ENCODE measurements at places on chromosomes 5 and 9.

- no peak overlapping the region for H3K27ac ChIP-seq
- H3K4me1 ChIP-seq = no peaks in the 10 kb centered on the region
- no peak for DNase-seq
These were observed 204.9 kb downstream of the CHSY3 start for GRCh38 chr5:130109152-130109551.

GRCh38 chr9:95167998-95168397 is 149.5 kb downstream of the FANCC start:
- peak overlapping the region; percentile 37 for H3K27ac ChIP-seq
- no peak overlapping the region for H3K4me3 ChIP-seq
- peak; percentile 77 for DNase-seq
- peaks cover 9% of the 10 kb centered on the region for H3K4me1 ChIP-seq

DNA sequence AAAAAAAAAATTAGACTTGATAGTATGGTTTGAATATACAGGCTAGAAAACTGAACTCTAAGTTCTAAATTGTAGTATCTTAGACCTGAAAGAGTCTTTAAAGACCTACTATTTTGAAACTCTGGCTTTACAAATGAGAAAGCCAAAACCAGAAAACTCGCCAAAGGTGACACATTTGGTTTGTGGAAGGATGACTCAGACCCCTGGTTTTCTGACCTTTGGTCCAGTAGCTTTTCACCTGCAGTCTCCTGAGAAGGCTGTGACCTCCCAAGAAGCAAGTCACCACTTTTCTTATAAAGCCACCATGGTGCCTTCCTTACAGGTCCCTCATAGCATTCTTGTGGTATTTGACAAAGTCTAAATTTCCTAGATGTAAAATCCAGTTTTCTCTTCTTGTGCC is 102.1 kb upstream of the CEP78 start:
- H3K4me1 ChIP-seq = peaks cover 26% of the 10 kb centered on the region
- no peaks in the 10 kb centered on the region for H3K27me3 ChIP-seq
- no peak overlapping the region for H3K27ac ChIP-seq
- H3K36me3 ChIP-seq = peaks cover 16% of the 10 kb centered on the region
- no peak overlapping the region for H3K4me3 ChIP-seq

GRCh38 chr9:78519786-78520185 is 222.9 kb downstream of the PSAT1 start:
- H3K36me3 ChIP-seq = no peaks in the 10 kb centered on the region
- no peaks in the 10 kb centered on the region for H3K4me1 ChIP-seq

DNA sequence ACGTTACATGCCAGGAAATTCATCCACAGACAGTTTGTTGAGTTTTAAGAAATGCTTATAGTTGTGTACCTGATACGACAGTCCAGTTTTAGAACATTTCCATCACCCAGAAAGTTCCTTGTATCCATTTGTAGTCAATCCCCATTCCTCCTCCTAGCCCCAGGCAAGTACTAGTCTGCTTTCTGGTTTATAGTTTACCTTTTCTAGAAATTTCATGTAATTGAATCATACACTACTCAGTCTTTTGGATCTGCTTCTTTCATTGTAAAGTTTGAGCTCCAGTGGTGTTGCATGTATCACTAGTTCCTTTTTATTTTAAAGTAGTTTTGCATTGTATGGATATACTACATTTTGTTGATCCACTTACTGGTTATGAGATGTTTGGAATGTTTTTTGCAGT is 291.2 kb downstream of the AOPEP start:
- H3K4me3 ChIP-seq = no peak overlapping the region
- no peak for DNase-seq
- H3K36me3 ChIP-seq = no peaks in the 10 kb centered on the region
- H3K27ac ChIP-seq = no peak overlapping the region
- H3K27me3 ChIP-seq = no peaks in the 10 kb centered on the region

DNA sequence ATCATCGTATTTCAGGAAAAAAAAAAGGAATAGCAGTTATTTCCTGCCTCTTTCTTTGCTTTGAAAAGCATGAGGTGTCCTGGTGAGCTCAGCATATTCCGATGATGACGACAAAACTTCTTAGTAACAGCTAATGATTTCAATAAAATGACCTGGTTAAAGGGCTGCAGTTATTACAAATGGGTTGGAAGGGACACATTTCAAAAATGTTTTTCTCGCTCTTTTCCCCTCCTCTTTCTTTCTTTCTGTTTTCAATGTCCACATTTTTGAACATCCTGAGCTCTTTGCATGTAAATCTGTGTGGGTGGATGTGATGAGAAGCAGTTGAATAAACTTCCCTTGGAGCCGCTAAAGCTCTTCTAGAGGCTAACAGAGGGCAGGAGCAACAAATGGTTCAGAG is 186.8 kb upstream of the SLC27A6 start:
- no peaks in the 10 kb centered on the region for H3K27me3 ChIP-seq
- peaks cover 20% of the 10 kb centered on the region for H3K4me1 ChIP-seq
- no peaks in the 10 kb centered on the region for H3K36me3 ChIP-seq
- no peak overlapping the region for H3K27ac ChIP-seq

DNA sequence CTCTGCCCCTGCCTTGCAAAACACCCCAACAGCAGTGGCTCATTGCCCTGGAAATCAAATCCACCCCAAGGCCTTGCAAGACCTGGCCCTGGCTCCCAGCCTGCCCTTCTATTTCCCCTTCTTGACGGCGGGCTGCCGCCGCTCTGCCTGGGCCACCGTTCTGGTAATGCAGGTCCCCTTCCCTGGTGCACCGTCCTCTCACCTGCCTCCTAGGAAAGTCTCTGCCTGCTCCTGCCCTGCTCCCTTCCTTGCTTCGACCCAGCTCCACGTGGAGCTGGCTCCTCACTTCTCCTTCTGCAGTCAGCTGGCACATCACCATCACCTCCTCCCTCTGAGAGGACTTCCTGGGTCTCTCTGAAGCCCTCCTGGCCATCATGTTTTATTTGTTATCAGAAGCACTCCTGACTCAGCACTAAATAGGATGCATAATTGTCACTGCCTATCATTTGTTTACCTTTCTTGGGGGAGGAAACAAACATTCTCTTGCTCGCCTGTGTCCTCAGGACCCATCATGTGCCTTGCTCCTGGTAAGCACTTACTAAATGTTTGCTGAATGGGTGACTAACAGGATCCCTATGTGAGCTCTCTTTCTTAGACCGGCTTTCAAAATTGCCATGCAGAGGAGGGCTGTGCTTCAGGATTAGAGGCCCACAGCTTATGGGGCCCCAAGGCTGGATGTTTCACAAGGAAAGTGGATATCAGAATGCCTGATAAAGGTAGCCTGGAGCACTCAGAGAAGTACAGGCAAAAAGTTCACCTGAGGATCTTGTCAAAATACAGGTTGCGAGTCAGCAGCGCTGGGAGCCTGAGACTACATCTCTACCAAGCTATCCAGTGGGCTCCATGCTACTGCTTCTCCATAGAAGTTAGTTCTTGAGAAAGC is 19.6 kb upstream of the C5orf47 start:
- H3K4me3 ChIP-seq = no peak overlapping the region
- no peak for DNase-seq
- H3K27ac ChIP-seq = no peak overlapping the region
- H3K36me3 ChIP-seq = no peaks in the 10 kb centered on the region

GRCh38 chr5:150641006-150641570 is 628 bp downstream of the SYNPO start:
- no peak overlapping the region for H3K27ac ChIP-seq
- H3K36me3 ChIP-seq = no peaks in the 10 kb centered on the region
- no peak overlapping the region for H3K4me3 ChIP-seq
- H3K4me1 ChIP-seq = no peaks in the 10 kb centered on the region
- no peak for DNase-seq

GRCh38 chr5:135013947-135014570 is 20.0 kb downstream of the PITX1 start:
- no peak for DNase-seq
- no peaks in the 10 kb centered on the region for H3K4me1 ChIP-seq
- no peaks in the 10 kb centered on the region for H3K36me3 ChIP-seq
- H3K27me3 ChIP-seq = no peaks in the 10 kb centered on the region

DNA sequence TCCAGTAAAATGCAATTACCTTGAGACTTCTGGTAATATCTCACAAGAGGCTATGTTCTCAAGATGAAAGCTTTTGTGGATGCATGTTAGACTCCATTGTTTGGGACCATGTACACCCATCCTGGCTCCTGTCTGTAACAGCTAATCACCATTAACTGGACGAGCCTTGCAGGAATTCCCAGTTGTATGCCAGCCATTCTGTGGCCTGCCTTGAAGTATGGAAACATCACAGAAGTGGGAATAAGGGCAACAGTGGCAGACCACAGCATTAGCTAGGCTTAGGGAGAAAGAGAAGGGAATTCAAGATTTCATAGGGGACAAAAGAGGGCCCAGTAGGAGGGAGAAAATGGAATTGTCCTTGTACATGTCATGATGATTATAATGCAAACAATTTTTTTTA is 79.0 kb downstream of the RORB start:
- peaks cover 3% of the 10 kb centered on the region for H3K27me3 ChIP-seq
- no peak for DNase-seq
- H3K36me3 ChIP-seq = no peaks in the 10 kb centered on the region
- no peak overlapping the region for H3K27ac ChIP-seq
- no peak overlapping the region for H3K4me3 ChIP-seq
- H3K4me1 ChIP-seq = no peaks in the 10 kb centered on the region

DNA sequence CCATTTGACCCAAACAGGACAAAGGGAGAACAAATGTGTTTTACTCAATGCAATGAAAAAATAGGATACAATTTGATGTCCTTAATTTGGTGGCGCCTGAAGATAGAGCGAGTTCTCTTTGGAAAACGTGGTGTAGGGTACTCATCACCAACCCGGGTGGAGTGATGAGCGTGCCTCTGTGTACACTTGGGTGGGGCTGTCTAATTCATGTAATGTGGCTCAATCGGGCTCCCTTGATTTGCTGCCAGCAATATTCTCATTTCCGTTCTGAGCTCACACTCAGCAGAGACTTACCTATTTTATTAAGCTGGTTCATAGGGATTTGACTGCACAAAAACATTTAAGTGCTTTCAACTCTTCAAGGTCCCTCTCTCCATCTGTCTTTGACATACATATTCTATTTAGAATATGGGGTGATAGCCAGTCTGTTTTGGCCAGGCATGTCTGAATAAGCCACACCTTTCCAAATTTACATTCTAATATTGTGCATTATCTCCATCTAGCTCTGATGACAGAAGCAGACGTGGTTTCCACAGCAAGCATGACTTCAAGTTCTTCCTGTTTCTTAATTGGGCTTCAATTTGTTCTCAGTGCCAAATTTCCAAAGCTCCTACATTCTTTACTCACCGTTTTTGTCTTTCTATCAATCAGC is 162.5 kb downstream of the IRX2 start:
- H3K4me3 ChIP-seq = no peak overlapping the region
- H3K36me3 ChIP-seq = no peaks in the 10 kb centered on the region
- no peaks in the 10 kb centered on the region for H3K27me3 ChIP-seq
- no peak overlapping the region for H3K27ac ChIP-seq

- no peak overlapping the region for H3K27ac ChIP-seq
- peaks cover 3% of the 10 kb centered on the region for H3K27me3 ChIP-seq
- no peak for DNase-seq
- H3K4me1 ChIP-seq = no peaks in the 10 kb centered on the region
These were observed 126.7 kb upstream of the SLCO6A1 start for GRCh38 chr5:102625468-102625867.

DNA sequence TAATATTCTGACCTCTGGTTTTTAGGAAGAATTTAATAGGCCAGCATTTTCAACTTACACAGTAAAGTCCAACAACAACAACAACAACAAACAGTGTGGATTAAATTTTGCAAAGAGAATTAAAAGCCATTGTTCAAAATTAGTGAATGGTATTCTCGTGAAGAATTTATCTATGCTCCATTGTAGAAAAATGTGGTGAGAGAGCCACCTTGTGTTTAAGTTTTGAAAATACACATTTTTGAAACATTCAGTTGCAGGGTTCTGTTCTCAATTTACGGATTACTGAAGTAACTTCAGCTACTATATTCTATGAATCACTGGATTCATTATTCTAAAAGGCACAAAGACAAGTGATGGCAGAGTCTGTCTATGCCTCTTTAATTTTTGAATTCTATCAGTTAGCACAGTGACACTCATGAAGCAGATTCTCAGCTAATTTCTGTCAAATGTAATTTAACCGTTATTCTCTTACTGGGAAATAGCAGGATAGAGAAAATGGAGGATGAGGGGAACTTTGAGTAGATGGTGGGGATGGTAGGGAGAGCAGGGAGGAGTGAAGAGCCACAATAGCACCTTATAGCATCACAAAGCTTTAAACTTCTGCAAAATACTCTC is 11.0 kb downstream of the CCDC152 start:
- H3K27me3 ChIP-seq = peaks cover 6% of the 10 kb centered on the region
- H3K36me3 ChIP-seq = peaks cover 2% of the 10 kb centered on the region
- H3K4me1 ChIP-seq = no peaks in the 10 kb centered on the region

DNA sequence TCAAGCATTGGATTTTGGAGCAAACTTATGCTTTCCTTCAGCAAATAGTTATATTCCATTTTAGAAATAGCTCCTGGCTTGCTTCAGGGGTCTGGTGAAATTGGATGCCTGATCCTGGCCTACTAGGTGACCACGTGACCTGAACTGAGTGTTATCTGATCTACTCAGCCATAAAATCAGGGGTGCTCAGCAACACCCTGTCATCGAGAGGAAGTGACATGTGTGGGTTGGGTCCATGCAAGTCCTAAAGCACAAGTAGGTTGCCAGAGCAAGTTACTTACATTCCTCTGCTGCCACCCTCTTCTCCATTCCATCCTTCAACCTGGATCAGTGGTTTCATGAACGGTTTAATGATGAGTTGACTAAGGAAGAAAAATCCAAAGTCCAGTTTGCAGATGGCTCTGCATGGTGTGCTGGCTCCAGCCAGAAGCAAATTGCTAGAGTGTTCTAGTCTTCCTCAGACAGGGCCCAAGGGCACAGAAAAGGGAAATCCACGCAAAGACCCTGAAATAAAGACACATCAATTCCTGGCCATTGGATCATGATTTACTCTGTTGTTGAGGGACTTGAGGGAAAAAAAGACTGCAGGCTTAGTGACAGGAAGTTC is 2.8 kb upstream of the FAM193B start:
- H3K27ac ChIP-seq = peak overlapping the region; percentile 57
- H3K4me1 ChIP-seq = peaks cover 37% of the 10 kb centered on the region
- DNase-seq = peak; percentile 54
- H3K36me3 ChIP-seq = peaks cover 6% of the 10 kb centered on the region
- H3K4me3 ChIP-seq = no peak overlapping the region
- no peaks in the 10 kb centered on the region for H3K27me3 ChIP-seq

GRCh38 chr9:133517711-133518110 is 7.0 kb downstream of the MYMK start:
- no peak overlapping the region for H3K4me3 ChIP-seq
- no peaks in the 10 kb centered on the region for H3K4me1 ChIP-seq
- no peak for DNase-seq

GRCh38 chr9:133846483-133847090 is 108.4 kb upstream of the SARDH start:
- DNase-seq = no peak
- H3K36me3 ChIP-seq = no peaks in the 10 kb centered on the region
- no peak overlapping the region for H3K27ac ChIP-seq
- H3K4me1 ChIP-seq = peaks cover 7% of the 10 kb centered on the region
- H3K27me3 ChIP-seq = no peaks in the 10 kb centered on the region

GRCh38 chr9:112170968-112171367 is 4.1 kb downstream of the SUSD1 start:
- H3K27ac ChIP-seq = no peak overlapping the region
- H3K4me1 ChIP-seq = peaks cover 74% of the 10 kb centered on the region
- H3K36me3 ChIP-seq = peaks cover 42% of the 10 kb centered on the region
- no peak for DNase-seq
- H3K27me3 ChIP-seq = peaks cover 6% of the 10 kb centered on the region
- H3K4me3 ChIP-seq = no peak overlapping the region

All from activated CD8-positive, alpha-beta T cell treated with anti-CD3 and anti-CD28 coated beads, Interleukin-2, amount 10 ng/mL, durations not matched to agents 7 days and 5 days (primary cell).